ENCODE measurements at places on chromosomes 3 and 15.

DNA sequence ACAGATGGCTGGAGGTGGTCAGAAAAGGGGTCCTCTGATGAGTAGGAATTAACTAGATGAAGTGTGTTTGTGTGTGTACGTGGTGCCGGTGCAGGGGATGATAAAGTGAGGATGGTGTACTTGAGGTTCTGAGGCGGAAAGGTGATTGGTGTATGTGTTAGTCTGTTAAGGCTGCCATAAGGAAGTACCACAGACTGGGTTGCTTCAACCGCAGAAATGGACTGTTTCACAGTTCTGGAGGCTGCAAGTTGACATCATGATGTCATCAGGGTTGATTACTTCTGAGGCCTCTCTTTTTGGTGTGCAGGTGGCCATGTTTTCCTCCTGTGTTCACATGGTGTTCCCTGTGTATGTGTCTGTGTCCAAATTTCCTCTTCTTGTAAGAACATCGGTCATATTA lies 202.4 kb upstream of the RGMA start:
- no peak for DNase-seq

GRCh38 chr3:162211470-162211869 lies 714.9 kb downstream of the OTOL1 start:
- DNase-seq, result no peak

GRCh38 chr3:112781599-112781998 lies 65.1 kb downstream of the CD200R1L start:
- DNase-seq, result no peak

GRCh38 chr3:2790266-2790815 lies 319.8 kb downstream of the IL5RA start:
- no peak for DNase-seq

DNA sequence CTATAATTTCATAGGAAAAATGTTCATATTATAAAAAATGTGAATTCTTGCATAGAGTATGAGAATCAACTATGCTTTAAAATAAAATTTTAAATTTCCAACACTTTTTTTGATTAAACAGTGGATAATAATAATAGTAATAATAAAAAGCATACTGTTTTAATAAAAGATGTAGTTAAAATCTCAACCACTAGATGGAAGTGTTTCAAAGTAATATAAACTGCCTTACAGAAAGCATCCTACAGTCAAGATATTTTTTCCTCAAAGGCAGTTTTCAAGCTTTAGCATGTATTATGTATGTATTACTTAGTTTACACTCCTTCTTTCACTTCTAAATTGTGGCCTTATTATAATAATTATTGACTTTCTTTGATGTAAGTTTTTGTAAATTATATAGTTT lies 217.5 kb downstream of the CHL1 start:
- DNase-seq, result no peak

DNA sequence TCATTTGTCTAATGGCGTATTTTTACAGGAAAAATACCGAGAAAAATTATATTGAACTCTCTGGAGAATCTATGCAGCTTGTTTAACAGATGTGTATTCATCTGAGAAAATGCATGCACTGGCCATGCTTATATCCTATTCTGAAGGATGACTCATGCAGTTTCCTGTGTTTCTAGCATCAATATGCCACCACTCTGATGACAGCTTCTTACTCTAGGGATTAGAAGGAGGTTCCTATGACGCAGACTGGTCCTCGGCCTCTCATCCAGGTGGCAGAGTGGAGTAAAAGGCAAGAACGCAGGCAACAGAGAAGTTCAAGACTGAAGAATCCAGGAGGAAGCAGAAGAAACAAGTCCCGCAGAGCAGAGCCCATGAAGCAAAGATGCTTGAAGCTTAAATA lies 910.0 kb upstream of the ROBO1 start:
- DNase-seq, result no peak

DNA sequence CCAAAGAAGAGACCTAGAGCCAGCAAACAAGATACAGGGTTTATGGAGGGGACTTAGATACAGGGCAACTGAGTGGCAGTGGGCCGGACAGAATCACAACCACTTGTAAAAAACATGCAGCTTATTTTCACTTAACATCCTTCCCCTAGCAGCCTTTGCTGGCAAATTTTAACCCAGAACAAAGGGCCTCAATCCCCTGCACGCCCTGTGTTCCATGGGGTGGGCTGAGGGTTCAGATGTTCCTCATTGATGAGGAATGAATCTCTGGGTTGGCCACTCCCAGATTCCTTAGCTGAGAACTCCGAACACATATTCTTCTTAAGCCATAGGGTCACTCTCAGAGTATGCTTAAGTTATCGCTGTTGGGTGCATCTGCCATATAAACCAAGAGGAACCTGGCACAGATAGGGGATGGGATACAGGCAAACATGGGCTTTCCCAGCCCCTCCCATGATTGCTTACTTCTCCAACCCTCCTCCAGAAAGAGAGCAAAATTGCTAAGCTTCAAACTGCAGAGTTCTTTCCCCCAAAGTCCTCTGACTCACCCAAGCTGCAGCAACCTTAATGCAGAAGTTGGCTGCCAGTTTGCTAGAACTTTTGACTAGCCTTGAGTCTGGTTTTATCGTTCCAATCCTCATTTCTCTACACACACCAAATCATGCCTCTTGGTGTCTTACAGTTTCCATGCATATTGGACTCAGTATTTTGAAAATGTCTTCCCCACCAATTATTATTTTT lies 146.9 kb downstream of the CD47 start:
- no peak for DNase-seq

- DNase-seq, result no peak
These were observed 91.1 kb upstream of the ATP11B start for GRCh38 chr3:182702216-182702615.

DNA sequence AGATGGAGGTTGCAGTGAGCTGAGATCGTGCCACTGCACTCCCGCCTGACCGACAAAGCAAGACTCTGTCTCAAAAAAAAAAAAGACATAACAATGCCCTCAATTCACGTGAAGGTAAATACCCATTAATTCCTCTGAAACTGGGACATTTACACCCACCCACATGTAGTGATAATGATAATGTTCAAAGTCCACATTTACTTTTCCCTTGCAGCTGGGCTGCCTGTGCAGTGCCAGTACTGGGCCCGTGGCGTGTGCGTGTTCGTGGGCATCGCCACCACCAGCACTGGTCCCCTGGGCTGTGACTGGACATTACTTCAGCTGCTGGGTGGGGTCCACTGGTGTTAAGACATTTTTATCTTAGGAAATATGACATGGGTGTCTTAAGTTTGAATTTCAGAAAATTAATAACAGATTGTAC lies 123.6 kb downstream of the SLC25A26 start:
- no peak for DNase-seq

- no peak for DNase-seq
These were observed 457.5 kb upstream of the ALCAM start for GRCh38 chr3:104909198-104909597.

DNA sequence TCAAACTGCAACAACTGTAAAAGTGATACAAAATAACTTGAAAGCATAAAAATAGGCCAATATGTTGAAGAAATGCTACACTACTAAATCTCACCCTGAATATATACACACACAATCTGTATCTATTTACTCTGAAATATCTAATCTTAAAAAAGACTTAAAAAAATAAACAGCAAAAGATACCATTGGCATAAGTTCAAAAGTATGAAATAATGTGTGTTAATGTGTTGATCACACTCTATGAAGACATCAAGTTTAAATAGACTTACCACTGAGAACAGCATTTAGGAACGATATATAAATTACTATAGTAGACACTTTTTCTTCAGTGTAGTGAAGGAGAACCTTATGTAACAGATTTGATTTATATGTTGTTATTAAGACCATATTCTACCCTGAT lies 14.1 kb upstream of the SATB1 start:
- DNase-seq, result no peak

DNA sequence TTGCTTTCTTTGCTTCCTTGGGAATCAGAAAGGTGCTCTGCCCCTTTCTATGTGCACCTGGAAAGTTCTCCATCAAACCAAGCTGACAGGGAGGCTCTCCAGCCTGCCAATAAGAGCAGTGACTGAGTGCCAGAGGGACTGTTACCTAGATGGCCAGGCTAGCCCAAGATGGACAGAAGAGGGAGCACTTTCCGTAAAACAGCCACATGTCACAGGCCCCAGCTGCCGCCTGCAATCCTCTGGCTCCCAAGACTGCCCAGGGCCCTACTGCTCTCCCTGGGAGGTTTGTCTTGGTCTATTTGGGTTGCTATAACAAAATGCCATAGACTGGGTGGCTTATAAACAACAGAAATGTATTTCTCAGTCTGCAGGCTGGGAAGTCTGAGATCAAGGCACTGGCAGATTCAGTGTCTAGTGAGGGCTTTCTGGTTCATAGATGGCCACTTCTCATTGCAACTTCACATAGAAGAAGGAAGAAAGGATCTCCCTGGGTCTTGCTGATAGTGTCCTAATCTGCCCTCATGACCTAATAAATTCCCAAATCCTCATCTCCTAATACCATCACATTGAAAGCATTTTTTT lies 72.3 kb downstream of the TAMM41 start:
- DNase-seq, result no peak

GRCh38 chr3:50345586-50346234 lies at the start of gene ZMYND10:
Gene ZMYND10 (minus strand): TSS chr3:50345732. CDS start chr3:50345579, 153 bp downstream.
- peak; percentile 91 for DNase-seq

DNA sequence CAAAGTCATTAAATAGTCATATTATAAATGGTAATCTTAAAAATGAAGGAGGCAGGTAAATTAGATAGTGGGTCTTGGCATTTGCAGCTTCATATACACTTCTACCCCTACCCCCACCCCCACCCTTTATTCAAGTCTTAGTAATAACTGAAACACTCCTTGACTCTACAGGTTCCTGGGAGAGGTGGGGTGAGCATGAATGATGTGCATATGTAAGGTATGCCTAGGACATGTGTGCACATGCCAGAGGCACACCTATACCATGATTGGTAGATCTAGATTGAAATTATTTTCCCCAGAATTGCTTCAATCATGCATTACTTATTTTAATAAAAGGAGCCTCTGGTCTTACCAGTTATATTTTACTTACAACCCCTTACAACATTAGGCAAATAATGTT lies 40.1 kb upstream of the PDCD6IP start:
- no peak for DNase-seq

DNA sequence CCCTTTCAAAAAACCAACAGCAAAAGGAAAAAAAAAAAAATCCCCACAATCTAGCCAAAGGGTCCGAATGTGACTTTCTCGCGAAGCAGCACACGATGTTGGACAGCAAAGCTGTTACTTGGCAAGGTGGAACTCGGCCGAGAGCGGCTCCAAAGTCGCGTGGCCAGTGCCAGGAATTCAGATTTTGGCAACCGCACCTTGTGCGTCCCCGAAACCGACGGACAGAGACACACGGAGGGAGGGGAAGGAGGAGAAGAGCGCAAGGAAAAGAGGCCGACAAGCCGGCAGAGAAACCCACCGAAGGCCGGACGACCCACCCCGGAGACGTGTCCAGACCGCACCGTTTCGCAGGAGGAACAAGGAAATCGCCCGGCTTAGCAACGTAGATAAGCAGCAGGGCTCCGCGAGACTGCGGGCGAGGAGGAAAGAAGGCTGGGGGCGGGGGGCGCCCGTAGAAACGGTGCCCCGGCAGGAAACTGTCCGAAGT lies 517.3 kb downstream of the MECOM start:
- DNase-seq, result no peak

DNA sequence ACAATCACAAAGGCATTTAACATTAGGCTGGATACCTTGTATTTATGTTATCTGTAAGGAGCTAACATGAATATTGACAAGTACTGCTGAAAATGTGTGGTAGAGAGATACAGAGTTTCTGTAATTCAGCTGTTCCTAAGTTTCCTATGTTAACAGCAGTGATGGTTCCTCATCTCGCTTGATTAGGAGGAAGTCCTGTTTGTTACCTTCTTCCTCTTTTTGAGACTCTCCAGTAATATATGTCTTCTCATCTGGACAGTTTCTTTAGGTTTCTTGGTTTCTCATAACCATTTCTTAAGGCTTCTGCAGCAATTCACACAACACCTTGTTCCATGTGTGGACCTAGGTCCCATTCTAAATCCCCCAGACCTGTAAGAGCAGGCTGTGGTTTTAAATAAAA lies 11.4 kb upstream of the PEX5L start:
- no peak for DNase-seq

GRCh38 chr15:88498996-88499395 lies 31.5 kb downstream of the MRPS11 start:
- no peak for DNase-seq

GRCh38 chr3:139292192-139292591 lies 51.6 kb upstream of the MRPS22 start:
- no peak for DNase-seq

GRCh38 chr15:76185716-76186115 lies 125.6 kb downstream of the ETFA start:
- no peak for DNase-seq

DNA sequence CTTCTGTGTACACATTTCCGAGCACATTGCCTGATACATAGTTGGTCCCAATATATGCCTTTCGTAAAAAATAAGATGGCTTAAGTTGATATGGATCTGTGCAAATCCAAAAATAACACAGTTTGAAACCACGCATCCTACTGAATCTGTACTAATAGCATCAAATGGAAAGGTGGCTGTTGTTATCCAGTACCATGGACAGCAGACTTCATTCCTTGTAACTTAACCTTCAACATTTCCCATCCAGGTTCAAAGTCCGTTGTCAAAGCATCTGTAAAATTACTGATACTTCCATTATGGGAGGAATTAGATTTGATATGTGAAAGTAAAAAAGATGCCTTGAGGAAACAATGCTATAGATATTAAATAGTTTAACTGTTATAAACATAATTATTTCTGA lies 65.5 kb upstream of the C3orf49 start:
- no peak for DNase-seq

DNA sequence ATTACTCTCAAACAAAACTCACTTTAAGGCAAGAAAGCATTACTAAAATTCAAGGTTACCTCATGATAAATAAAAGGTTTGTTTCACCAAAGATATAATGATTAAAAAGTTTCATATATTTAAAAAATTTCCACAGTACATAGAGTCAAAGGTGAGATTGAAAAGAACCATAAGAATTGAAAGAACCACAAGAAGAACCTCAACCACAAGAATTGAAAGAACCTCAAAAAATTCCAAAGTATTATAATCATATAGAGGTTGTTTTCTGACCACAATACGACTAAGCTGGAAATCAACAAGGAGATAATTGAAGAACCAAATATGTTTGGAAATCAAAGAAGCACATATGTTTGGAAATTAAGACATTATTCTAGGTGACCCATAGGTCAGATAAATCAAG lies 52.7 kb downstream of the SLC25A36 start:
- DNase-seq, result no peak

DNA sequence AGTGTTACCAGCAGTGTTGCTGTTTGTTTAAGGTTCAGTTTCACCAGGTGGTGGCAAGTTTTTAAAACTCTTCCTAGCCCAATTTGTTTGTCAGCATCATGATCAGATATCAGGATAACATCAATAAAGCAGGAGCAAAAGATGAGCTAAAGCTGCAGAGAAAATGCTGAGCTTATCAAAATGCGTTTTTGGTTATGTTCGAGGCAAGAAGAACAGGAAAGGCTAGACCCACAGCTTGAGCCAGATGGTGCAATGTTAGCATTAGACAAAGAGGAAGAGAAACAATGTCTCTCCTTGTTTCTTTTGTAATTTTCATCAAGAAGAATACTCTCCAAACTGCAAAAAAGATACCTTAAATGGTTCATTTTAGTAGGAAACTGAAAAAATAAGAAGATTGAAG lies 66.2 kb downstream of the THRB start:
- no peak for DNase-seq

- DNase-seq, result no peak
These were observed 17.4 kb upstream of the CEMIP start for GRCh38 chr15:80761754-80762153.

- DNase-seq, result no peak
These were observed 806.7 kb upstream of the EPHA6 start for GRCh38 chr3:96007650-96008195.

All from activated effector memory CD4-positive, alpha-beta T cell treated with anti-CD3 and anti-CD28 coated beads, Interleukin-2, amount 50 U/mL, for 16 hours (primary cell).